Karpas-422 (cell line): ENCODE measurements at places on chromosomes 7 and 10. TPM values are rescaled to one million over a fixed set of nuclear protein-coding genes. Genes with fewer than 3 reads are reported as not detected.

DNA sequence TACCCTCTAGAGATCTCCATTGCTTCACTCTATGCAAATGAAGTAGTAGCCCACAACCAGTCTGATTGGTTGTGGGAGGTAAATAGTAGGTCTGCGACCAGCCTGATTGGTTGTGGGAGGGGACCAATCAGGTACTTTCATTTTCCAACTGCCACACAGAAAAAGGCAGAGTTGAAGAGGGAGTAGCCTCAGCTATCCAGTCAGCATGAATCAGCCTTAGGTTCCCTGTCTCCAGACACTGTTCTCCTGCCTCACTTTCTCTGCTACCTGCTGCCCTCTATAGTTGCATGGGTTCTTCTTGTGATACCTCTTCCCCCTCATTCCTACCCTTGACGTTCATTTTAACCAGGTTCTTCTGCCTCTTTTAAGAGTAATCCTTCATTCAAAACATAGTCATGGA is 114.5 kb upstream of the LYZL1 start:
- no peak for DNase-seq

DNA sequence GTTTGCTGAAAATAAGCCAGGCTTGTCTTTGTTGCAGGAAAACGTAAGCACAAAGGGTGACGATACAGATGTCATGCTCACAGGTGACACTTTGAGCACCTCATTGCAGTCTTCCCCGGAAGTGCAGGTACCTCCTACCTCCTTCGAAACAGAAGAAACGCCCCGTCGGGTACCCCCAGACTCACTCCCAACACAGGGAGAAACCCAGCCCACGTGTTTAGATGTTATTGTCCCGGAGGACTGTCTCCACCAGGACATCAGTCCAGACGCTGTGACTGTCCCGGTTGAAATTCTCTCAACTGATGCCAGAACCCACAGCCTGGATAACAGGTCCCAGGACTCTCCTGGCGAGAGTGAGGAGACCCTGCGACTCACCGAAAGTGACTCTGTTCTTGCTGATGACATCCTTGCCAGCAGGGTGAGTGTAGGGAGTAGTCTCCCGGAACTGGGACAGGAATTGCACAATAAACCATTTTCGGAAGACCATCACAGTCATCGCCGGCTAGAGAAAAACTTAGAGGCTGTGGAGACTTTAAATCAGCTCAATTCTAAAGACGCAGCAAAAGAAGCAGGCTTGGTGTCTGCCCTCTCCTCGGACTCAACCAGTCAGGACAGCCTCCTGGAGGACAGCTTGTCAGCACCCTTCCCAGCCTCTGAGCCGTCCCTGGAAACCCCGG is 18.3 kb upstream of the BHLHA15 start:
- DNase-seq: no peak

SYCE1 gene
- total RNA-seq: not detected in 2 replicates

CALML5 gene
- not detected in 2 replicates for total RNA-seq

ADGRA1 gene
- not detected in 2 replicates for total RNA-seq

DNA sequence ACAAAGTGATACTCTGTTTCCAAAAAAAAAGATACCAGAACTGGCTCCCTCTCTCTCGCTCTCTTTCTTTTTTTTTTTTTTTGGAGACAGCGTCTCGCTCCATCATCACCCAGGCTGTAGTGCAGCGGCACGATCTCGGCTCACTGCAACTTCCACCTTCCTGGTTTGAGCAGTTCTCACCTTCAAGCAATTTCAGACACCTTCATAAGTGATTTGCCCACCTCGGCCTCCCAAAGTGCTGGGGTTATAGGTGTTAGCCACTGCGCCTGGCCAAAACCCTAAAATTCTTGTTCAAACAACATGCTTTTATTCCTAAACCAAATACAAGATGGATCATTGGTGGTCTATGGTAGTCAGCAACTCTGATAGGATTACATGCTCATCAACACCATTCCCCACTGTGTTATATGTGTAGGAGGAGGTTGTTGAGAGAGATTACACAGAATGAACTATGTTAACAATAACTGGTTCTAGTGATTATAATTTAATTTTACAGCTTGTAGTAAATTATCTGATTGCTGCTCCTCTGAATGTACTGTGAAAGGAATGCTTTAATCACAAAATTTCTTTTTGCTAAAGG is 15.5 kb downstream of the ACBD5 start:
- DNase-seq: no peak

GRCh38 chr7:143451122-143451521 is 7.9 kb downstream of the TAS2R60 start:
- DNase-seq: no peak

GPR37 gene
- not detected in 2 replicates for total RNA-seq

OPN1SW gene
- total RNA-seq: not detected in 2 replicates

GRCh38 chr7:138727336-138728099 is 26.4 kb upstream of the SVOPL start:
- no peak for DNase-seq

LRRC61 gene
- total RNA-seq: 4.1 and 16.5 TPM in 2 replicates
